ENCODE measurements at places on chromosomes 6 and 20.

DNA sequence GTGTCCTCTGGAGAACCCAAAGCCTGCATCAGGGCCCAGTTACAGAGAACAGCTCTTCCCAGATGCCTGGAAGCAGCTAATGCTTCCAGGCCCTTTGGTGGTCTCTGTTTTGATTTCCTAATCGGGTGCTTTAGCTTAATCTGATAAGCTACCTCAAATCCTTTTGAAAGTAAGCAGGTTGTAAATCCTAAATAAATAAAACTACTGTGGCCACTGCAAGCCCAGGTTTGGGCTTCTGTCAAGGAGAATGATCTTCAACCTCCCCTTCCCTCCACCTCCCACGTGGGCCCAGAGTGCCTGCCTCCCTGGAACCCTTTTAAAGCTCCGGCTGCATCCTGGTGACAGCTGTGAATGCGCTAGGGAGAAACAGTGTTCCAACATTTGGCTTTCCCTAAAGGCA, 25.2 kb upstream of the FYN start:
- DNase-seq = no peak

- DNase-seq = no peak
These were observed 42.3 kb downstream of the CHMP4B start for GRCh38 chr20:33853507-33853813.

- DNase-seq = peak; percentile 54
These were observed 65.9 kb upstream of the SLC22A23 start for GRCh38 chr6:3522561-3523260.

GRCh38 chr20:36582322-36582721, 8.9 kb downstream of the TGIF2 start:
- no peak for DNase-seq

DNA sequence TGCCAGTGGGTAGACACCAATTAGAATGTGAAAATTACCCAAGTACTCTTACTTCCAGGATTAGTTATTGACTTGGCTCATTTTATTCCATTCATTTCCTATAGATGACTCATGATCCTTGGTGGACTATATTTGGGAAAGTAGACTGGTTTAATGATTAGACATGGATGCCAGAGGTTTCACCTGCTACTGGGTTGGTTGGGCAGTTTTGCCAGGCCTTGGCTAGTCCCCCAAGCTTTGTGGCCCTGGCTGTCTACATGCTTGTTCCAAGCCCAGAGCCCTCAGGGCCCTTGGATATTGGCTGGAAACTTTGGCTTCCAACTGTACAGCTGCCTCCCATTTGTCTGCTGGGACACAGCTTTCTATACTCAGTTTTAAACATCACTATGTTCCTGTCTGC, 104.1 kb downstream of the ZFP64 start:
- DNase-seq = no peak

- no peak for DNase-seq
These were observed 128.7 kb upstream of the ECI2 start for GRCh38 chr6:4264081-4264480.

- peak; percentile 54 for DNase-seq
These were observed 72.0 kb downstream of the BLOC1S5 start for GRCh38 chr6:7992002-7992815.

- DNase-seq = peak; percentile 20
These were observed 8.5 kb downstream of the LRRC1 start for GRCh38 chr6:53803081-53803860.

DNA sequence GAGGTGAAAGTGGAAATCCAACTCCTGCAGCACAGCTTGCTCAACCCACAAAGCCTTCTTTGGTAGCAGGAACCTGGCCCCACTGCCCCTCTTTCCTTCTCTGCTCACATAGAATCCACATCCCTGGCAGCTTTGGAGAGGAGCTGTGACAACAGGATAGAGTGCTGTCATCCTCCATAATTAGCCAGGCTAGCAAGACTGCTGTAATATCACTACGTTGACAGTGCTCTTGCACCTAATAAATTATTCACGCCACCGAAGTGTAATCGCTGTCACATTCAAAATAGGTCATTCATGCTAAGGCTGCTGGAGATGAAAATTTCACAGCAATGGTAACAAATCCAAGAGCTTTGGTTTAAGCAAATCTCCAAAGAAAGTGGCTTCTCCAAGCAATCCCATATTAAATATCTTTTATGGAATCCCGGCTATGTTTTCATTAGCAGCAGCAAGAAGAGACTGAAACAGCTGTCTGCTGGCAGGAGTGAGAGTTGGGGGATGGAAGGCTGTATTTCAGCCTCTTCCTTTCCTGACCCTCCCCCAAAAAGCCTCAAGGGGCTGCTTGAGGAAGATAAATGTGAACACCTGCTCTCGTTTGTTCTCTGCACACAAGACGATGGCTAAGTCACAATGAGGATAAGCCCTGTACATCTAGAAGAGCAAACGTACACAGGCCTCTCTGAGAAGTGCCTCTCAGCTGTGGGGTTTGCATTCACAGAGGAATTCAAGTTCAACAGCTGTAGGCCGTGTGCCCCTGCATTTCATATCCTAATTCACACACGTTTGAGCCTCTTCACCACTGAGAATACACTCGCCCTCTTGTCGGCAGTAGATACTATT, 16.5 kb downstream of the RIPOR2 start:
- DNase-seq = no peak

DNA sequence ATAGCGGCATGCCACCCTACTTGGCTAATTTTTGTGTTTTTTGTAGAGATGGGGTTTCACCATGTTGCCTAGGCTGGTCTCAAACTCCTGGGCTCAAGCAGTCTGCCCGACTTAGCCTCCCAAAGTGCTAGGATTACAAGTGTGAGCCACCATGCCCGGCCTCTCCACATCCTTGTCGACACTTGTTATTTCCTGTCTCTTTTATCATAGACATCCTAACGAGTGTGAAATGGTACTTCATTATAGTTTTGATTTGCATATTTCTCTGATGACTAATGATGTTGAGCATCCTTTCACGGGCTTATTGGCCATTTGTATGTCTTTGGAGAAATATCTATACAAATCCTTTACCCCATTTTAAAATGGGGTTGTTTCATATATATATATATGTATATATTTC, 39.0 kb upstream of the ASXL1 start:
- DNase-seq = no peak

- no peak for DNase-seq
These were observed 5.0 kb upstream of the FERMT1 start for GRCh38 chr20:6127825-6128224.

- DNase-seq = no peak
These were observed 18.7 kb downstream of the CNKSR3 start for GRCh38 chr6:154491567-154492470.

- no peak for DNase-seq
These were observed 129.7 kb downstream of the FAXC start for GRCh38 chr6:99219788-99220187.

Measured in fibroblast of skin of left biceps (primary cell).